Activated CD4-positive, alpha-beta memory T cell treated with anti-CD3 and anti-CD28 coated beads, Interleukin-2, amount 10 ng/mL, durations not matched to agents 7 days and 5 days (primary cell): ENCODE measurements at places on chromosomes 4 and X.

- no peak for DNase-seq
These were observed 183.1 kb downstream of the ZNF330 start for GRCh38 chr4:141403782-141404181.

DNA sequence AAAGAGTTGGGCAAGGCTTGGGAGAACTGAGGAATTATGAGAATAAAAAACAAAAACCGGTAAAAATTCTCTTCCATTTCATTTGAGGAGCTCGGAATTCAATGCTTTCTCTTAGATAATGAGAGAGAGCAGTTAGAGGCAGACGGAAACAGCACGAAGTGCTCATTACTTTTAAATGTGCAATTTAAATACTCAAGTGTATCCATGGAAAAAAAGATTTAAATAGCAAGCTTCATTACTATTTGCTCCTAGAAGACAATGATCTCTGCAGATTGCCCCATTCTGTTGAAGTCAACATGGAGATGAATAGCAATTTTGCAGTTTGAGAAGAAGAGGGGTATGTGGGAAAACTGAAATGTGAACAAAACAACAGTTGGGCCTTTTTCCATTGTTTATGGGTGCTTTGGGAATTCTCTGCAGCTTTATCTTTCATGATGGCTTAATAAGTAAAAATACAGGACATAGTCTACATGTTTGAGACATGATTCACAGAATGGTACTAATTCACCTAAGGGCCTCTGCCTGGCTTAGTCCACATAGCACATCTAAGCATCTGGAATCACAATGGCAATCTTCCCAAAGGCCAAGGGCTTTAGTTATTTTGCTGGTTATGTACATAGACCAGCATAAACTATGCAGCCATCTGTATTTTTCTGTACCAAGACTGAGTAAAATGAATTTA, 512.7 kb upstream of the FAT1 start:
- DNase-seq: no peak

- DNase-seq: no peak
These were observed 160.6 kb upstream of the GATB start for GRCh38 chr4:151921386-151921785.

DNA sequence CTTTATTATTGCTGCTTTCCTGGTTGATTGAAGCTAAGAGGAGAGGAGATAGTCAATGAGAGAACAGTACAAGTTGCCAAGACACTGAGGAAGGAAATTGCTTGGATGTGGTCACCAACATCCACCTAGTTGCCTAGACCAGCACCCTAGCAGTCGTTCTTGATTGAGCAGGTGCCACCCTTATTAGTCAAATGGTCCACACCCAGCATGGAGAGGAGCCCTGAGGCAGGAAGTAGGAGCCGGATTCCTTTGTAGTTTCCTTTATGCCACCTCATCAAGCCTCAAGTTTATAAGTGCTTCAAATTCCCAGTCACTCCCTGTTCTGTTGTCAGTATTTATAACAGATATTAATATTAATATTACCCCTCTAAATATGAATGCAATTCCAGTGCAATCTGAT, 19.1 kb downstream of the PAGE2 start:
- DNase-seq: no peak

DNA sequence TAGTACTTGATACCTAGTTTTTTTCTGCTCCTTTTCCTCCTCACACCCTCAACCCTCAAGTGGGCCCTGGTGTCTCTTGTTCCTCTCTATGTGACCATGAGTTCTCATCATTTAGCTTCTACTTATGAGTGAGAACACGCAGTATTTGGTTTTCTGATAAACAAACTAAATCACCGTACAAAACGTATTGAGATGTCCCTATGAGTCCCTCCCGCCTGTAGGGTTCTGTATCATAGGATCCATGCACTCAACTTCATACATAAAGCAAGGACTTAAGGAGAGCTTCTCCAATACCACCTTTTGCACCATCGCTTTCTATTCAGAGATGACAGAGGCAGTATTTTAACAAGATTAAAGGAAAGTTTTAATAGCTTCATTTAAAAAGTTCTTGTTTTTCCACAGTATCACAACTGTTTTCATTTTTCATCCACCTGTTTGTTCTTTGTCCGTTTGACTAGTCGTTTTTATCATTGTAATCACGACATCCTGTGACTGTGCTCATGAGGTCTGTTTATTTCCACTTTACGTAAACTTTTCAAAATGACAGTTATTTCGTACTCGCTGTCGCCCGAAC, 457 bp upstream of the RAB9A start:
- DNase-seq: no peak

GRCh38 chrX:43685221-43685620, 29.1 kb downstream of the MAOA start:
- no peak for DNase-seq

- DNase-seq: no peak
These were observed 29.5 kb upstream of the NUP54 start for GRCh38 chr4:76177709-76178108.

- DNase-seq: no peak
These were observed 9.3 kb downstream of the PAPSS1 start for GRCh38 chr4:107710493-107711459.

DNA sequence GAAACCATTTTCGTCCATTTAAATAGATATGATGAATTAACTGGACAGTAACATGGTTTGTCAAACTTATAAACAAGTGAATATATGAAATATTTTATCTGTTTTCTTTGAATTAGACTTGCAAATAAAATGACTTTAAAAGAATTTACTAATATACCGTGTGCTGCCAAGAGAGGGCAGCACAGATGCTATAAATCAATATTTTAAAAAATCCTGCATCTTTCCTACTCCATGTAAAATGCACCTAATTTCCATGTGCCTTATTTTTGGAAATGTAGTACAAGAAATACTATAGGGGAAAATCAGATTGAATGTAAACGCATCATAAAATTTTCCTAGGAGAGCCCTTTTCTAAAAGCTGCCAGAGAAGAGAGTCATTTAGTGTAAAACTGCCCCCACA, 62.2 kb downstream of the PRKX start:
- DNase-seq: no peak

- no peak for DNase-seq
These were observed 670.6 kb upstream of the ATOH1 start for GRCh38 chr4:93157986-93158385.

- DNase-seq: no peak
These were observed 38.0 kb downstream of the GK2 start for GRCh38 chr4:79370026-79370425.

DNA sequence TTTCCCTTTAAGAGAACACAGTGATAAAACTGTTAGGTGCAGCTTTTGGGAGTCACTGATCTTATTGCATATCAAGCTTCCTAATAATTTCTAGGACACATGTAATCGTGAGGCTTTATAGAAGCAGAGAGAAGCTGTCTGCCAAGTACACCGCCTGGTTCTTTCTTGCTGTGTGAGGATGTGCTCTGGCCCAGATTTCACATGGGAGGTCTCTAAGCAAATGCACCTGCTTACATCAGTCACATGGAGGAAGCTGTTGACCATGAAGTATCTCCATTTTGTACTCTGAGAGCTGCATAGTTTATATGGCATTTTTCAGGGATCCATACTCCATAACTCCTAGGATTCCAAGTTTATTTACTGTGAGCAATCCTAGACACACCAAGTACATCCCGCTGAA, 37.1 kb downstream of the RGS12 start:
- DNase-seq: no peak

- no peak for DNase-seq
These were observed 223.5 kb upstream of the IGFBP7 start for GRCh38 chr4:57333684-57334083.

DNA sequence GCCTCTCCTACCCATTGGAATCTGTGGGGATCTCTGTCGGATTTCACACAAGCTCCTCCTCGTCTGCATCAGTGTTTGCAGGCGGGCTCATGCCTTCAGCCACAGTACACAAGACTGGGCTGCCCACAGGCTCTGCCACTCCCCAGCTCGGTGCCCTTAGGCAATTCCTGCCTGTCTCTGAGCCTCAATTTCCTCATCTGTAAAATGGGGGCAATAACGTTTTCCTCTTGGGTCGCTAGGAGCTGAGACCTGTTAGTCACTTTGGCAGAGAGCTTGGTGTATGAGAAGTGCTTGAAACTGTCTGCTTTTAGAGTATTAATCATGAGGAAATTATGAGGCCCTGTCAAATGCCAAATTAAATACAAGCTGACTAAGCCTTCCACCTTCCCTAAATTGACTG, 27.6 kb upstream of the MSX1 start:
- no peak for DNase-seq

GRCh38 chr4:4248885-4249203, 821 bp upstream of the TMEM128 start:
- DNase-seq: no peak

DNA sequence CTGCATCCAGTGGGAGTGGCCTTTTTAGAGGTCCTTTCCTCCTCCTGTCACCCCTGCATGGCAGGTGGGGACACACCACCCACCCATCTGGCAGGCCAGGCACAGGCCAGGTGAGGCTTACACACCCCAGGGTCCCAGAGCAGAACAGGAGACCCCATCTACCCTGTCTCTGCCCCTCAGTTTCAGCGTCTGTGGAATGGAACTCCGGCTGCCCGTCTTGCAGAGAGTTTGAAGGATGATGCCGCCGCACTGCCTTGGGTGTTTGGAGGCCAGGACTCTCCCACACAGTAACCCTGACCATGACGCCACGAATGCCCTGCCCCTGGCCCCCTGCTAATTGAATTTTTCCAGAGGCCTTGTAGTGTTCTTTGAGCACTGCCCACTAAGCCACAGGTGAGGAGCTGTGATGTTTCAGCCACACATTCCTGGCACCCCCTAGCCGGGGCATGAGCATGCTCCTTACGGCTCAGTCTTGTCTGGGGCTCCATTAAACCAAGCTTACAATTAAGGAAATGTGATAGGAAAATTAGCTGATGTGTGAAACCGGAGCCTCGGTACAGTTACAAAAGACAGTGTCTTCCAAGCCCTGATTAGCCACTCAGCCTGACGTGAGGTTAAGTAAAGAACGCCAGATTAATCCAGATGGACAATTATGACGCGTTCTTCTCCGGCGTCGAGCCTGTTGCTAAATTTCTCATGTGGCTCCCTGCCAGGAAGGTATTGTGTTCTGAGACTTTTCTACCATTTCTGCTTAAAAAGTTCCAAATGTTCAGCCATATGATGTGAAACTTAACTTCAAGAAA, 39.3 kb downstream of the HMX1 start:
- no peak for DNase-seq

DNA sequence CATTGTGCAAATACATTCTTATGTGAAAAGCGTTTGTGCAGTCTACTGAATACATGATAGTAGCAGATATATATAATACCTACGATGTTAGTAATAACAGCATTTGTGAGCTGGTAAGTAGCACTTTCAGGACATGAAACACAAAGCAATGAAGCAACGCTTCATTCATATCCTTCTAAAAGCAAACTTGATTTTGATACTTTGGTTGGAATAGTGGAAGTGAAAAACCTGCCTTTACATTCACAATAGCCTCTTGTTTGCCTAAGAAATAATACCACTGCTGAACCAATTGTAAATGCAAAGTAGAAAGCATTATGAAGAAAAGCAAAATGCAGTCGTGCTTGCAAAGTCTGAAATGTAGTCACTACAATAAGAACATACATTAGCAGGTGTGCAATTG, 926.3 kb downstream of the FSTL5 start:
- DNase-seq: no peak

GRCh38 chrX:46036508-46036907, 508.7 kb downstream of the ZNF674 start:
- DNase-seq: no peak

- no peak for DNase-seq
These were observed 225.8 kb downstream of the FGF13 start for GRCh38 chrX:138485767-138486166.

- DNase-seq: no peak
These were observed 28.6 kb downstream of the DCLK2 start for GRCh38 chr4:150106886-150107285.

- DNase-seq: no peak
These were observed 154.6 kb downstream of the CCSER1 start for GRCh38 chr4:90281541-90282355.

- DNase-seq: no peak
These were observed 122.5 kb downstream of the SPATA18 start for GRCh38 chr4:52173470-52174045.

DNA sequence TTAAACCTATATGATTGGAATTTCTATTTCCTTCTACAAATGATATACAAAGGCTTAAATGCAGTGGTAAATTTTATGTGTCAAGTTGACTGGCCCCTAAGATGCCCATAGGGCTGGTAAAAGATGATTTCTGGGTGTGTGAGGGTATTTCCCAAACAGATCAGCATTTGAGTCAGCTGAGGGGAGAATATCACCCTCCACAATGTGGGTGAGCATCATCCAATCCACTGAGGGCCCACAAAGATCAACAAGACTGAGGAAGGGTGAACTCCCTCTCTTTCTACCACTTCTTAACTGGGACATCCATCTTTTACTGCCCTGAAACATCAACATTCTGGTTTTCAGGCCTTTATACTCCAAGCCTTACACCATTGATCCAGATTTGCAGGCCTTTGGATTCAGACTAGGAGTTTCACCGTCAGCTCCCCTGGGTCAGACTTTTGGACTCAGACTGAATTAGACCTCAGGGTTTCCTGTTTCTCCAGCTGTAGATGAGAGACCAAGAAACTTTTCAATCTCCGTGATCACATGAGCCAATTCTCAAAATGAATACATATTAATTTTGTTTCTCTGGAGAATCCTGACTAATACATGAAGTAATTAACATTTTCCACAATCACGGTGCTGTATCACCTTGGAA, 1020.7 kb upstream of the SLIT2 start:
- DNase-seq: no peak

DNA sequence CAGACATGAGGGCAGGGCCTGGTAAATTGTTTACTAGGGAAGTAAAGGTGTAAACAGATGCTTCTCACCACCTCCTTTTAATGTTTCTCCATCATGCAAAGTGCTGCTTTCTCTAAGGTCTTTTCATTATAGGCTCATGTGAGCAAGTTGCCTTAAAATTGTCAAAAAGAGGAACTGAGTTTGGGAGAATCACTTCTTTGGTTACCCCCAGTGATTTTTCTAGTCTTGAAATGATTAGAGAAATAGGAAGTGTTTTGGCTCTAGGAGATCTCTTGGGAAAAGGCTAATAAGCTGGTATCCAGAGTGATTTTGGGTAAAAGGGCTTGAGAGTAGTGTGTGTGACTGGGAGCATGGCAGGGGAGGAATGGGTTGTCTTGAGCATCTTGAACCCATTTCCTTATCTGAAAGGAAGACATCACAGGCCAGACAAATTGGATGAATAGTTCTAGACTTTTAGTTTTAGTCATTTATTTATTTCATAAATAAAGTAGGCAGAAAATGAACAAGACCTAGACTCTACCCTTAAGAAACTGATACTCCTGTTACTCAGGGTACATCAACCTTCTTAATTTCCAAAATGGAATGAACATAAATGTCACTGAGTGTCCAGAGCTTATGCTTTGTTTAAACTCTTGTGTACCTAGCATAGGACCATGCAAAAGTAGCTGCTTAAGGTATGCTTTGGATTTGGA, 14.2 kb downstream of the GRPR start:
- DNase-seq: no peak

- no peak for DNase-seq
These were observed 63.2 kb downstream of the MGST2 start for GRCh38 chr4:139728840-139729239.

- DNase-seq: no peak
These were observed 75.4 kb downstream of the DCHS2 start for GRCh38 chr4:154416190-154416547.

- no peak for DNase-seq
These were observed 562.7 kb downstream of the RPA4 start for GRCh38 chrX:97446298-97446882.

GRCh38 chr4:32142075-32142474, 1421.9 kb downstream of the PCDH7 start:
- DNase-seq: no peak

- no peak for DNase-seq
These were observed 13.6 kb upstream of the GPR174 start for GRCh38 chrX:79130857-79131256.

- no peak for DNase-seq
These were observed 1.8 kb downstream of the CCDC22 start for GRCh38 chrX:49237060-49237459.
